ENCODE measurements at places on chromosomes 5 and 9.

- DNase-seq = peak; percentile 13
These were observed 7.4 kb upstream of the PPP3R2 start for GRCh38 chr9:101601904-101602765.

DNA sequence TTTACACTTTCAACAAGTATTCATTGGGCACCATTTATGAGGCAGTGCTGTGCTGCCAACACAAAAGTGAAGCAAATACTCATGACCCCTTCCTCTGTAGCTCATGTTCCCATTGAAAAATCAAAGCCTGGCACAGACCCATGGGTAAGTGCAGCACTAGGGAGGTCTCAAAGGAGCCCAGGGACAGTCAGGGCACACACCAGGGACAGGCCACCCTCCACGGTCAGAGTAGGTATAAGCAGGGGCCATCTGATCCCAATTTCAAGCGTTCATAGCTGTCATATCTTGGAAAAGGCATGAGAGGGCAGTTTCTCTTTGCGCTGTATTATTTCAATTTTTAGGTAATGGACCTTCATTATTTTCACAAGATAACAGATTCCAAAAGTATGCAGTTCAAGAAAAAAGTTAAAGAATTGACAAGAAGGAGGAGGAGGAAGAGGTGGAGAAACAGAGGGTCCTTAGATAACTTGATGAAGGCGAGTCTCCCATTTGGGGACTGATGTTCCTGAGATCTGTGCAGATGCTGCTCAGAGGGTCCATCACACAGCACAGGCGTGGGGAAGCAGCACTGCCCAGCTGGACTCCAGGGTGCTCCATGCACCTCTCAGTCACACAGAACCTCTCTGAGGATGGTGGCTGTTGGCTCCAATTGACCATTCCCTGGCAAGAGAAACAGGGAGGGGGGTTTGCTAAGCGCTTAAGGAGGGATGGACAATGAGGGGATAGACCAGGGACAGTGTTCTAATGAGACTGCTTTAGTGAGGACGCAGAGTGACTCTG lies 7.5 kb downstream of the CTSL start:
- no peak for DNase-seq

DNA sequence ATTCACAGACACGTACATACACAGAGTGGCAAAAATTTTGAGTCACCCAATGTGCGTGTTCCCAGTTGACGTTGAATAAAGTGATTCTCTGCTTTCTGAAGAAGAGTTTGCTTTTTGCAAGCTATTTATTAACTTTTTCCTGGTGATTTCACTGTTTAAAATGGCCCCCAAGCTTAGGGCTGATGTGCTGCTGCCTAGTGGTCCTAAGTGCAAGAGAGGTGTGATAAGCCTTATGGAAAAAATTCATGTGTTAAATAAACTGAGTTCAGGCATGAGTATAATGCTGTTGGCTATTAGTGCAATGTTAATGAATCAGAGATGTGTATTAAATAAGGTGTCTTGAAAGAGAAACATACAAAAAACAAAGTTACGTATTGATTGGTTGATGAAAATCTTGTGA lies 16.9 kb downstream of the CSNK1G3 start:
- no peak for DNase-seq

- no peak for DNase-seq
These were observed 59.4 kb upstream of the UBTD2 start for GRCh38 chr5:172342918-172343317.

DNA sequence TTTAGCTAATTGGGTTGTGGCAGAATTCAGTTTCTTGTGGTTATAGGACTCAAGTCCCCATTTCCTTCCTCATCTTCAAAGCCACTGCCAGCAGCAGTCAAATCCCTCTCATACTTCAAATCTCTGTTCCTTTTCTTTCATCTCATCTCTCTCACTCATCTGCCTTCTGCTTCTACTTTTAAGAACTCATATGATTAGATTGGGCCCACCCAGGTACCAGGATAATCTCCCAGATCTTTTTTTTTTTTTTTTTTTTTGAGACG lies 8.0 kb upstream of the REEP5 start:
- DNase-seq = peak; percentile 46

GRCh38 chr5:37554938-37555337 lies 175.8 kb downstream of the WDR70 start:
- no peak for DNase-seq

DNA sequence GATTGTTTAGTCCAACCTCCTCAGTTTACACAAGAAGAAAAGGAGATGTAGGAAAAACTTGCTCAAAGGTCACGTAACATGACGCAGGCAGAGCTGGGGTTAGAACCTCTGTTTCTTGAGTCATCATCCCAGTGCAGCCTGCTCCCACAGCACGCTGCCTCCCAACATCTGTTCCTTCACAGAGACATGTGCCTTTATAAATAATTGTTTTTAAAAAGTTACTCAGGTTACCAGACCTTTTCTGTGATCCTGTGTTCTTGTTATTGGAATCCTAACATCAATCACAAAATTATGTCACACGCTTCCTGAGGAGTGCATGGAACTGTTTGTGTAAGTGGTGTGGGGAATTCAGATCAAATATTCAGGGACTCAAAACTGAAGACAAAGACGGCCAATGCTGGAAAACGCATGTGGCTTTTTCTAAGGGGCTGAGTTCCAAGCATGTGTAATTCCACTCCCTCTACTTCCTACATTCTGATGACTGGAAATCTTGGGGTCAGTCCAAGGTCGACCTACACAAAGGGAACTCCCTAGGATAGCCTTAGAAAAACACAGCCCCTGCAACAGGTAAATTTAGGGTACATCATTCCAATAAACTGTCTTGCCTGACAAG lies 184.3 kb downstream of the TSSK1B start:
- DNase-seq = no peak

- DNase-seq = no peak
These were observed 212.9 kb downstream of the ACTL7B start for GRCh38 chr9:108642871-108643270.

- DNase-seq = no peak
These were observed 7.3 kb upstream of the SLC25A51 start for GRCh38 chr9:37911271-37911681.

DNA sequence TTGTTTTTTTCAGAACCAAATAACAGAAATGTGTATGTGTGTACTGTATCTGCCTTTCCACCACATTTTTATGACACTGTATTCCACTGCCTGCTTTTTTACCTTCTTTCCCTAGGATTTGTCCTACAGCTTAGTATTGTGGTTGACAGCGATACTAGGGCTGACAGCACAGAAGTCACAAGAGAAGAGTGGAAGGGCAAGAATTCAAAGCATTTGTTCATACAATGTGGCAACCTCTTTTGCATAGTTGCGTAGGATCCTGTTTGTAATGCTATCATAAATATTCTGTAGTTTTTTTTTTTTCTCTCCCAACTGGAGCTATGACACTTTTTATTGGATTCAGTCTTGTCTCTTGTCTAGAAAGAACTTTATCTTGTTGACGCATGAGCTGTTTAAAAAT lies 5.6 kb upstream of the BNIP1 start:
- no peak for DNase-seq

DNA sequence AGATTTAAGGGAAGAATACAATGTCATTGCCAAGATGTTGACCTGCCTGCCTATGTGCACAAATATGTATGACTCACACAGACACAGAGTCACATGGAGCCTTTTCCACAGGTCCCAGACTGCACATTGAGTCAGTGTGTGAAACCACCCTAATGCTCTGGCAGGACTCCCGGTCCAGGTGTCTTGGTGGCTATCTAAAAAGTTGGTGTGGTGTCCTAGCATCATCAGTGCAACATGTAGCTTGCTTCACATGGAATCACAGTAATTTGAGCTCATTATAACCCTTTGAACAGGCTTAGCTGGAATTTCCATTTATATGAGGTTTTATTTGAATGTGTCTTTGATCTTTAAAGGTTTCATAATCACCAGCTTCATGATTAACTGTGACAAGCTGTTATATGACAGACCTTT lies 10.7 kb downstream of the IFNA5 start:
- no peak for DNase-seq

GRCh38 chr9:14432666-14433350 lies 118.9 kb upstream of the NFIB start:
- no peak for DNase-seq

GRCh38 chr5:167934551-167934971 lies 356.9 kb upstream of the WWC1 start:
- no peak for DNase-seq

DNA sequence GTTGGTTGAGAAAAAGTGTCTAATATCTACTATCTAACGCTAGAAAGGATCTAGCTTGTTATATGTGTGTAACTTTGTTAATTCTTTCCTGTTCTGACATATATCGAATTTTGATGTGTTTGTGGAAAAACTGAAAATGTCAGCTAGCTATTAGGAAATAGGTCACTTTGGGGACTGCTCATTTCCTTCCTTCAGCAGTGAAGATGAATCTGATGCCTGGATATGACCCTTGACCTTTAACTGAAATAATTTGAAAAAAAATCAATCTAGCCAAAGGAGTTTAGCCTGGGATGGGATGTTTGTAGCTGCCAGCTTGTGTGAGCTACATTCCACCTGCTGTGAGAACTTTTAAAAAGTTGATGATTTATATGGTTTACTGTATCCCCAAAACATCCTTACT lies 66.8 kb downstream of the CD180 start:
- no peak for DNase-seq

DNA sequence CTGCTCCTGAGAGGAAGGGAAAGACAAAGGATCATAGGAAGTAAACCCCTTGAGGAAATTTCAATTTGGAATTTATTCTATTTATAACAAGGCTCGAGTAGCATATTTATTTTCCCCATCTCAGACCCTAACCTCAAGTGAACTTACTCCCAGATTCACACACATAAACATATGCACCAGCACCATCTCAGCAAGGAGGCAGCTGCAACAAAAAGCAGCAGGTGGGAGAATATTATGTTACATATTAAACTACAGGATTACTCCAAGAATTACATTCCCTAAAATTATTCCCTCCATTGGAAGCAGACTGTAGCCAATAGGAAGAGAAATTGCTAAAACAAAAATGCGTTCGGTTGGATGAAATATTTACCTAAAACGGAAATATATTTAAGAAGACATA lies 108.4 kb upstream of the PRSS3 start:
- DNase-seq = no peak

DNA sequence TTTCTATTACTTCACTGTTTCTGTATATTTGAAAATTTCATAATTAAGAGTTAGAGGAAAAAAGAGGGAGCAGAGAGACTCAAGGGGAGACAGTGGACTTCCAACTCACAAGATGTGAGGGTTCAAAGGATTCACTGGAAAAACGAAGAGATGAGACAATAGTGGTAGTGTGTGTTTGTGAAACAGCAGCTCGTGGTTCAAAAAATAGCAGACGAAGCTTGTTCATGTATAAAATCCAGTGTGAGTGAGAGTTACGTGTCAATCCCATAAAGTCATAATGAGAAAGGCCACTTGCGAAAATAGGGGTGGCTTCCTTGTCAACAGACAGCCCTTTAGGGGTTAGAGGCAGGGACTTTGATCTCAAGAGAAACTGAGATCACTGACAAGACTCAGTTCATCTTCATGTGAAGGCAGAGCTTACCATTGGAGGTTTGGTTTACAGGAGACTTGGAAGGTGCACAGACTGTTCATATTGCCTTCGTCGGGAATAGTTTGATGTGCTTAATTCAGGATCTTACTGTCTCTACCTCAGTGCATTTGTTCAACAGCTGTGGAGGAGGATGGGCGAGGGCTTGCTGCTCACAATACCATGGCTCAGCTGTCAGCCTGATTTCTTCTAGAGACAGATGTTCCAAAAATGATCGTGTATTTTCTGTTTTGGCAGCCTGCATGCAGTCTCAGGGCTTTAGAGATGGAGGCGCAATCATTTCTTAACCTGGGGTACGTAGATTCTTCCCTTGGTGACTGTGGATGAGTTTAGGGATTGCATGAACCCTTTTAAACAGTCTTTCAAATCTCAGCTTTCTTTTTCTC lies 105.7 kb upstream of the KLF9 start:
- no peak for DNase-seq

- DNase-seq = no peak
These were observed 2.0 kb downstream of the SNX30 start for GRCh38 chr9:112752334-112753125.

DNA sequence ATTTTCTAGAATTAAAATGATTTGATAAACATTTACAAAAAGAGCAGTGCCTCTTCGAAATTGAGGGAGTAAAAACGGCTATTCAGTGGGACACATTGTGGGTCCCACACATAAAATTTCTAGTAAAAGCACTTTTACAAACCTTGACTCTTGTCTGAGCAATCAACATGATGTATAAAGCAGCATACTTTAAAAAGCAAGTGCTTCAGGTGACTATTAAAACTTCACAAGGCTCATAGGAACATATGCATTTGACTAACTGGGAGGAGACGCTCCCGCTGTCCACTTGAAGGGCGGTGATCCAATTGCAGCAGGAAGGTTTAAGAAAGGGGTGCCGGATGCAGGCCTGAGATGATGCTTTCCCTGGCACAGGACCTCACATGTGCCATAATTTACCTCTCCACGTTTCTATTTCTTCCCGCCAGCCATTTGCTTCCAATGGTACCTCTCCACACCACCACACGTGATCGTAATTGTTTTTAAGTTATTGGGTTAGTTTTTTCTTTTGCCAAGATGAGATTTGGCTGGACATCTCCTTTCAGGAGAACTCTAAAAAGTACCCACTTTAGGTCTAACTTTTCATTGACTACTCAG lies 1.8 kb downstream of the MCTP1 start:
- no peak for DNase-seq

GRCh38 chr9:137795156-137795666 lies 82.4 kb upstream of the CACNA1B start:
- no peak for DNase-seq

DNA sequence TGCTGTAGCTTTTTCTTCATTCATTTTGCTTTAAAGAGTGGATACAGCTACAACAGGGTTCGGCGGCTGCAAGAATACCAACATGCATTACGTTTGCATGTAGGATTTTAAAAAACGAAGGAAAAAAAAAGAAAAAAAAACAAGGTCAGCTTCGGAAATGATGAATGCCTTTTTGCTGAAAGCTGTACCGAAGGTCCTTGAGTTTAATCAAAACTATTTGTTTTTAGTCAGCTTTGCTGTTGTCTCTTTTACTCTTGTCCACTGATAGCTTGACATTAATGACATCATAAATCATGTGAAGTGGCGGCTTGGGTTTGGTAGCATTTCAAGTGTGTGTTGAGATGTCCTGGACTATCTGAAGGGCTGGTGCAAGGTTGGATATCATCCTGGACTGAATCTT lies 779.1 kb downstream of the NR2F1-AS1 start:
- no peak for DNase-seq

DNA sequence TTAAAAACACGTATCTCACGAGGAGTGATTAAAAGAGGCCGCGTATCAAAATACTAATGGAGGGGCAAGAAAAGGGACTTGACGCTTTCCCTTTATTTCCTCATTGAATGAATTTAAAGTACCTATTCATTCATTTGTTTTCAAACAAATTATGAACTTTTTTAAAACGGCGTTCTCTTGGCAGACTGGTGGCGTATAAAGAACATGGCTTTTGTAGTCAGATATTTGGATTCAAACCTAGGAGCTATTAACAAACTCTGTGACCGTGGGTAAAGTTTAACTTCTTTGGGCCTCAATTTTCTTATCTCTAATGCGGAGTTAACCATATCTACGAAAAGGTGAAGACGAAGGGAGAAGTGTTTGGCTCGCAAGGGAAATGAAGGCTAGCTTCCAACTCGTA lies 876 bp downstream of the CAAP1 start:
- DNase-seq = no peak
